ENCODE measurements at places on chromosomes 16 and 17.

GRCh38 chr16:87993901-87994300 lies 42.7 kb downstream of the BANP start:
- DNase-seq: no peak

DNA sequence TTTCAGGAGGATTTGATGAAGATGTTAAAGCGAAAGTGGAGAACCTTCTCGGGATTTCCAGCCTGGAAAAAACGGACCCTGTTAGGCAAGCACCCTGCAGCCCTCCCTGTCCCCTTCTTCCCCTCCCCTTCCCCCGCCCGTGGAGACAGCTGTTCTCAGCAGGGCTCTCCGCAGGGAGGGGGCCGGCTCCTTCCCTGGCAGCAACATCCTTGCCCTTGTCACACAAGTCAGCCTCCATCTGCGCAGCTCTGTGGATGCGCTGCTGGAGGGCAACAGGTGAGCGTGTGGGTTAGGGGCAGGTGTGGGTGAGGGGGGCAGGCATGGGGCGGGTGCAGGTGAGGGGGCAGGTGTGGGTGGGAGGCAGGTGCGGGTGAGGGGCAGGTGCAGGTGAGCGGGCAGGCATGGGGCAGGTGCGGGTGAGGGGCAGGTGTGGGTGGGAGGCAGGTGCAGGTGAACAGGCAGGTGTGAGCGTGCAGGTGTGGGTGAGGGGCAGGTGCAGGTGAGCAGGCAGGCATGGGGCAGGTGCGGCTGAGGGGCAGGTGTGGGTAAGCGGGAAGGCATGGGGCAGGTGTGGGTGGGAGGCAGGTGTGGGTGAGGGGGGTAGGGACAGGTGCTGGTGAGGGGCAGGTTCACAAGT lies 9.4 kb downstream of the CYBC1 start:
- no peak for DNase-seq

GRCh38 chr17:7580604-7581575 lies 1.5 kb downstream of the CD68 start:
- no peak for DNase-seq

DNA sequence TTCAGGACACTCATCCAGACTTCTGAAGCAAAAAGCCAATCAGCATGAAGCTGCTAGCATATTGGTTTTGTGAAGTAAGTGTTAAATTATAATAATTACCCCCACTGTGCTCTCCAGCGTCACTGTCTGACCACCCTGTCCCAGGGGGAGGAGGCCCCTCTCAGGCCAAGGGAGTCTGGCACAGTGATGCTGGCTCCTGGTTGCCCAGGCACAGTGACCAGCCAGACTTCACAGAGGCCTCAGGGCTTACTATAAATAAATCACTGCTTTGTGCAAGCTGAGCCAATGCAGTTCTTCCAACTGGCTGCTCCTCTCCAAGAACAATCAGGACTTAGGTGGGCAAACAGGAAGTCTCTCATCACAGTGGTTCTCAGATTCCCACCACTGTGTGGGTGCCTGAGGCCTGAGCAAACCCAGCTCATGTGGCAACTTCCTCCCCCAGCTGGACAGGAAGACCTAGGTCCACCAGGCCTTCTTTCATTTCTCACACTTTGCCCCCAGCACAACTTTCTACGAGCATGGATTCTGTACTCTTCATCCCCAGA lies 1.7 kb upstream of the DBNDD1 start:
- DNase-seq: no peak

GRCh38 chr17:42422412-42422957 lies 571 bp downstream of the CAVIN1 start:
- no peak for DNase-seq

- DNase-seq: no peak
Measured at GRCh38 chr16:31206776-31207175, 4.2 kb upstream of the PYCARD start.

DNA sequence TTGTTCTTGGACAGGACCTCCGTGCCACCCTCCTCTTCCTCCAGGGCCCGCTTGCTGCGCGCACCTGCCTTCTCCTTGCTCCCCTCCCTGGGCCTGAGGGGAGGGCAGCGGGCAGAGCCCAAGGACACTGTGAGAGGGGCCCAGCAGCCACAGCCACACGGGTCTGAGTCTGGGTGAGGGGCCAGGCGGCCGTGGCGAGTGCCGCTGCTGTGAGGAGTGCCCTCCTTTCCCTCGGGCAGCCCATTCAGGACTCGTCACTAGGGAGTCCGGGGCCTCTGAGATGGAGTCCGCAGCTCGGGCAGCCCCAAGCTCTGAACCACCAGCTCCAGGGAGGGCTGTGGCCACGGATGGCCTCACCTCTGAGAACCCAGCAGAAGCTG lies 5.6 kb downstream of the DUS1L start:
- no peak for DNase-seq

- DNase-seq: no peak
Measured at GRCh38 chr17:65755799-65756198, 194.4 kb upstream of the AXIN2 start.

DNA sequence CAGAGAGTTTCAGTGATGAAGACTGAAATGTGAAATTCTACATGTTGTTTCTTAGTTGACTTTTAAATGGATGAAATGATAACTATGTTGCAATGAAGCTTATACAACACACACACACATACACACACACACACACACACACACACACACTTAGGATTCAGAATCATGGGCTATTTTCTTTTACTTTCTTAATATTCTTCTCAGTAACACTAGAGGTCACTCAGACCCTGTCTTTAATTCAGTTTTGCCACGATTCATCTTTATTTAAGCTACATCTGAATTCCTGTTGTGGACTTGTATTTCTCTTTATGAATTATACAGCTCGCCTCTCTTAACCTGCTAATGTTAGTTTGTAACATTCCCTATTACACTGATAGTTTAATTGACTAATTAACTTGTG lies 109.6 kb upstream of the GOT2 start:
- peak; percentile 3 for DNase-seq

GRCh38 chr16:57531253-57531575 lies 5.2 kb downstream of the CCDC102A start:
- DNase-seq: no peak

DNA sequence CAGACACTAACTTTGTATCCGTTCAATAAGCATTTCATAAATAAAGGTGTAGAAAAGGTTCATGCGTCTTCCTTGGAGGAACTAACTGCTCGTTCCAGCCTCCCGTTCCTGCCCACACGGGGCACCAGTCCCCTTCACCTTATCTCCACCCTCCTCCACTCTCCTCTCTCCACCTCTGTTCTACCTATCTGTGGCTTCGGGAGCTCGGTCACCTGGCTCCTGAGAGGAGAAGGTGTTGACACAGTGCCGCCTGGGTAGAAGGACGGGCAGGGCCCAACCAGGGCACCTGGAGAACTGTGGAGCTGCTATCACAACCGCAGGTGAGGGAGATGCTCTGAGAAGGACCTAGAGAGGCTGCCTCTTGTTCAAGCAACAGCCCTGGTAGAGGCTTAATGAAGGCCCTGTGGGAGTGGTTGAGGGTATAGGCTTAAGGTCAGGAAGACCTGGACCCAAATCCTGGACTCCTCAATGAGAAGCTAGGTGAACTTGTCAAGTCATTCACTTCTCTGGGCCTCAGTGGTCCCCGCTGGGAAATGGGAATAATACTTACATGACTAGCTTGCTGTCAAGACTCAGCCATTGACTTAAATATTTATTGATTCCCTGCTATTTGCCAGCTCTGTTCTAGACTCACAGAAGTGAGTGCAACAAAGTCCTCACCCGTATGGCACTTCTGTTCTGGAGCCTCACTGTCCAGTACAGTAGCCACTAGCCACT lies 9.6 kb upstream of the MINK1 start:
- no peak for DNase-seq

GRCh38 chr16:60204181-60204580 lies 1470.1 kb upstream of the GOT2 start:
- DNase-seq: no peak

DNA sequence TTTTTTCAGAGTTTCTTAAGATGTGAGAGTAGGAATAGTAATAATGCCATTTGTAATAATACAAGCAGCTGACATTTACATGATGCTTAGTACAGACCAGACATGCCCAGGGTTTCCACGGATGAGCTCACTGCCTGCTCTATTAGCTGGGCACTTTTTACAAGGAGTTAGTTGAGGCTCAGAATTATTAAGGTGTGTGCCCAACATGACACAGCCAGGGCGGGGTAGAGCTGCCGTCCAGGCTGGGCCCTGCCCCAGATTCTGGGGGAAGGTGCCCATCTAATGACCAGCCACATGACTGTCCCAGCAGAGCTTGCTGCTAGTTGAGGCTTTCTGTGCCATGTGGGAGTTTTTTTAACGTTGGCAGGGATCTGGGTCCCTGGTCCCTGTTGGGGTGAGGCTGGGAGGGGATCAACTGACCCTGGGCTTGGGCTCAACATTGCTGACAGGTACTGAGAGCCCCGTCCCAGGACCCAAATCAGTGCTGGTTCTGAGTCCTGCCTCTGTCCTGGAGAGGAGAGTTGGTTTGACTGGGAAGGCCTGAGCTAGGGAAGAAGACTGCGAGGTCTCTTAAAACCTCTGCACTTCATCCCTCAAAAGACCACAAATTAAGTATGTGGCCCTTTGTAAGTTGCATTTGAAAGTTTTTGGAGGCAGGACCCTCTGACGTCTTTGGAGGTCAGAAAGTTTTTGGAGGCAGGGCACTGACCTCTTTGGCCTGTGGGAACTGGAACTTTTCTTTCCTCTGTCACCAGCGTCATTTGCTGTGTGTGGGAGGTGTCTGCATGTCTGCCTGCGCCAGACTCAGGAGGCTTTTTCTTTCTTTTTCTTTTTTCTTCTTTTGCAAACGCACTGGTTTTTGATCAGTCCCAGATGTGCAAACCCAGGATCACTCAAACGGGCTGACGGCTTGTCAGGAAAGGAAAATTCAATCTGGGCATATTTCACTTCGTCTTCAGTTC lies 2.2 kb downstream of the CRISPLD2 start:
- no peak for DNase-seq

- no peak for DNase-seq
Measured at GRCh38 chr16:81608523-81609209, 164.1 kb downstream of the CMIP start.

- no peak for DNase-seq
Measured at GRCh38 chr16:3520841-3521240, 20.0 kb downstream of the CLUAP1 start.

GRCh38 chr16:59339871-59340270 lies 605.8 kb upstream of the GOT2 start:
- DNase-seq: no peak

DNA sequence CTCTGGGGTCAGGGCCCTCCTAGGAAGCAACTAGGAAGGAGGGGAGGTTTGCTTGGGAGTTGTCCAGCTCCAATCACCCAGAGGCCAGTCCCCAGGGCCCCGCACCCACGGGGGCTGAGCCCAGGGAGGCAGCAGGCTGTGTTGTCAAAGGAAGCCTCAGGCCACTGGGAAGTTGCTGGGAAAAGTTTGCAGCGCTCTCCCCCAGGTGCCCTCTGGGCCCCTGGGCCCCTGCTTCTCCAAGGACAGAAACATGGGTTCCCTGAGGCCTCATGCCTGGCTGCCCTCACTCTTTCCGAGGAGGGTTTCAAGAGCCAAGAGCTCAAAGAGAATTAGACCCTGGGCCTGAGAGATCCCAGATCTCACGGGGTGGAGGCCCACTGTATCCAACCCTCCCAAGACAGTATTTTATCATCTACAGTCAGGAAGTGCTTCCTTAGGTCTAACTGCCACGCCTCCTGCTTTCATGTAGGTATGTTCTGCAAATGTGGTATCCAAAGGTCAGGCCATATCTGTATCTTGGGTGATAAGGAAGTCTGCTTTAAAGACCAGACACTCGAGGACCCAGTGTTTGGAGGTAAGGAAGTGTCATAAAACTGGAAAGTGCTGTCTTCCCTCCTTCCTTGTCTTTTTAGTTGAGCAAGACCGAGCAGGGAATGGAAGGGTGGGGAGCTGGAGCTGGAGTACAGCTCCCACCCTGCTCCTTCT lies 44.2 kb upstream of the ZNF423 start:
- DNase-seq: no peak

- DNase-seq: no peak
Measured at GRCh38 chr17:12064395-12064794, 43.7 kb downstream of the MAP2K4 start.

DNA sequence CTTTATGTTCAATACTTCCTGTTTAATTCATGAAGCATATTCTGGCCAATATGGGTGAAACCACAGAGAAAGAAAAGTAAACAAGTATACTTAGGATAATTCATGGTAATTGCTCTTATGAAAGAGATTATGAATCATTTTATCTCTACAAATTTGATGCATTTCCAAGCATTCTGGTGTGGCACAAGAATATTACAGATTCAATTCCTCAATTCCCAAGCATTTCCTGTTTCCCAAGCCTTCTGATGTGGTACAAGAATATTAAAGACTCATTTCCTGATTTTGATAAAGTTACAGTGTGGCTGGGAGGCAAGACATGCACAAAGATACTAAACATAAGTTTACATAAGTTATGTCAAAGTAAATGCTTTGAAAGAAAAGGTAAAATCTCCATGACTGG lies 126.1 kb upstream of the NUDT7 start:
- DNase-seq: no peak

GRCh38 chr16:85674418-85674755 lies 14.4 kb downstream of the GINS2 start:
- no peak for DNase-seq

DNA sequence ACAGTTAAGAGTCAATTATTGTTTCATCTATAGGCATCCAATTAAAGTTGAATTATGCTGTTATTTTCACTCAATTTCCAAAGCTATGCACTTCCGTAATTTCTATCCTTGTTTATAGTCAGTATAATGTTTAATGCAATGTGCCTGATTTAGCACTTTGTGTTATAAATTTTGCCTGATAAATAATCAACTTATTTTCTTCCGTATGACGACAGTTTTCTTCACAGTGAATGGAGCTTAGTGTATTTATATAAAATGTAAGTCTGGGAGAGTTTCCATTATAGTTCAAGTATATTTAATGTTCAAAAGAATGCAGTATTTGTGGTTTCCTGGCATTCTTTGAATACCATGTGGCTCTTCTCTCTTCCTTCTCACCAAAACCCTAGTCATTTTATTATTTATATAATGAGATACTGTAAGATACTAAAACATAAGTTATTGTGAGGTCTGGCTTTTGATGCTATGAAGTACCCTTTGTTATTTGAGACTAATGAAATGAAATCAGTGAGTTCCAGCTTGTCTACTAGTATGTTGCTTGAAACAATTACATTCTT lies 240.6 kb downstream of the PRKCA start:
- no peak for DNase-seq

DNA sequence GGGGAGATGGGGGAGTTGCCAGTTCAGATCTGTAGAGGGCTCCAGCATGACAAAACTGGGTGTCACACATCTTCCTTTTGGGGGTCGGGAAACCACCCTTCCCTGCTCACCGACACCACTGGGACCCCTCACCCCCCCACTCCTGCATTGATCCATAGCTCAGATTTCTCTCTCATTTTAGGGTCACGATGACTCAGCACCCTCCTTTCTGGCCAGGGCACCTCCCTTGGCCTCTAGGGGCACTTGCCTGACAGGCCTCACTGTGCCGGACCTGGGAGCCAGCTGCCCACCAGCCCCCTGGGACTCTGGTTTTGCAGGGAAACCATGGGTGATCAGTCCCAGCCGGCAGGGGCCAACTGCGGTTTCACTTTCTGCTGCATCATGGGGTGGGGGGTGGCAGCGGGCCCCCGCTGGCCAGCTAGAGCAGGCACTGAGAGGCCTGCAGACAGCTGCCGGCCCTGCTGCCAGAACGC lies 239.4 kb downstream of the MRTFB start:
- no peak for DNase-seq

- DNase-seq: no peak
Measured at GRCh38 chr17:66970797-66971196, 6.3 kb downstream of the CACNG4 start.
